Stimulated activated naive CD4-positive, alpha-beta T cell treated with Interleukin-2 at 50 U/mL for 16 hours (primary cell): ENCODE measurements at places on chromosomes 2 and 18.

- DNase-seq: no peak
Measured at GRCh38 chr2:200861617-200862155, 2.8 kb downstream of the CLK1 start.

DNA sequence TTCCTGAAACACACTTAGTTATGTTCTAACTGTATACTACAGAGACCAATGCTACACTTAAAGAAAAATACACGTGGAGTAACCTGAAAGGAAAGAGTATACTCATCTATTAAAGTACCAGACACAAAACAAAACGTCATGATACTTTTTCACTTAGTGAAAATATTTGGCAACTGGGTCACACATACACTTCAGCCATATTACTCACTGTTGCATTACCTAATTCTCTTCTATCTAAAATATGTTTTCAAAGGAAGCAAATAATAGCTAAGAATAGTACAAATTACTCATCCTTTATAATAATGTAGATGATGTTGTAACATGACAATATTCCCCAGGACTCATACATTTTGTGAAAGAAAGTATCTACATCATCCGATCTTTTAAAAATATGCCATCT is 76.5 kb upstream of the EPB41L3 start:
- DNase-seq: no peak

DNA sequence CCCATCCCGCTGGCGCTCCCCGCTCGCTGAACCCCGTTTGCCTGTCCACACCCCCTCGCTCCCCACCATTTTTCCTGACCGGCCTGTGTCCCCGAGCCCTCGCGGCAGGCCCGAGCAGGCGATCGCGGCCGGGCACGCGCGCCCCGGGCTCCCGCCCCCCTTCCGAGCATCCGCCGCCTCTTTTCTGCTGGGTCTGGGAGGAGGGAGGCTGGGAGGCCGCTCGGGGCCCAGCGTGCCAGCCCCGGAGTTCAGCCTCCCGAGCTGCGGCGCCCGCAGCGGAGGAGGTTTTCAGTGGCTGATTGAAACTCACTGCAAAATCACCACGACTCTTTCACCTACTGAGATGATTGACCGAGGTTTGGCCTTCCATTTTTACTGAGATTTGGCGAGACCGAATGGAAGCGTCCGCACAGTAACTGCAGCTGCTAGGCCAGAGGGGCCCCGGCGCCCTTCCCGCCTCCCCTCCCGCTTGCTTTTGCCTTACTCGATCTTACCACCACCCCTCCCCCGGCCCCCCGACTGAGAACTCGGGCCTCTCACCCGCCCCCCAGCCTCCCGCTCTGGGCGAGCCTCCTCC is 4.8 kb downstream of the SOX11 start:
- no peak for DNase-seq

- no peak for DNase-seq
Measured at GRCh38 chr2:41377837-41378236, 670.0 kb upstream of the PKDCC start.

GRCh38 chr2:215328066-215328465 is 16.2 kb downstream of the ATIC start:
- no peak for DNase-seq

DNA sequence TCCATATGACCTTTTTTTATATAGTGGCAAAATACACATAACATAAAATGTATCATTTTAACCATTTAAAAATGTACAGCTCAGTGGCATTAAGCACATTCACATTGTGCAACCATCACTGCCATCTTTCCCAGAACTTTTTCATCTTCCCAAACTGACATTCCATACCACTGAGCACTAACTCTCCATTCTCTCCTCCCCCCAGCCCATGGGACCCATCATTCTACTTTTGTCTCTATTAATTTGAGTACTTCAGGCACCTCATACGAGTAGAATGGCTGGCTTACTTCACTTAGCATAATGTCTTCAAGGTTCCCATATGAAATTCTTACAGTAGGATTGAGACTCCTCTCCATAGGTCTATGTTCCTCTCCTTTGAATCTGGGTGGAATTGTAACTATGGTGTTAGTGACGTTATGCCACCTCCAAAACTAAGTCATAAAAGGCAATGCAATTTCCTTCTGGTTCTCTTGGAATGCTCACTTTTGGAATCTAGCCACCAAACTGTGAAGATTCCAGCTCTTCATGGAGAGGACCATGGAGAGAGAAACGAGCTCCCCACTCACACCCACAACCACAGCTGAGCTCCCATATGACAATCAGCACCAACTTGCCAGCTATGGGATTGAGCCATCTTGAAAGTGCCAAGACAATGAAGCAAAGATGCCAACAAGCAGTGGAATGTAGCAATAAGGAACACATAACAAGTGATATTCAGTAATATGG is 9.8 kb upstream of the DNAJC27 start:
- DNase-seq: no peak

DNA sequence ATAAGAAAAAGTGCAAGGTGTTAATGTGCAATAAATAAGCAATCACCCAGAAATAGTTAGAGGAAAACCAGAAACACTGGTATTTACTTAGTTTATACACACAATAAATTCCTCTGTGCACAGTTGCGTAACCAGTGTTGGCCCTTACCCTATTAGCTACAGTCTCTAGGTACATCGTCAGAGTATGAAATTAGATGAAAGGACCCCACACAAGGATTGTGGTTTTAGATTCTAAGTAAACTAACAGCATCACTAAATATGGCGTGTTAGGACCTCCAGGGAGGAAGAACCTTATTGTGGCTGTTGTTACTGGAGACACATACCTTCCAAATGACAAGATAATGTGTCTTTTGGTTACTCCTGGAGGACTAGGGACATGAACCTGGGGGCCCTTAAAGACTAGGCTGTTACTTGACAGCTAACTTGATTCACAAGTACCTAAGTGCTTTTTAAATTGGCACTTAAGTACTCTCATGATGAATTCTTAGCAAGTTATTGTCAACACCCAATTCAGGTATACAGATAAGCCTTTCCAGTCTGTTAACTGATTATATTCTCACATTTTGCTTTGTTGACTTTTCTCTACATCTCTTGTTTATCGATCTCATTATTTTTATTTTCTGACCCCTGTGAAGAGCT is 115.3 kb downstream of the FEZ2 start:
- DNase-seq: no peak

DNA sequence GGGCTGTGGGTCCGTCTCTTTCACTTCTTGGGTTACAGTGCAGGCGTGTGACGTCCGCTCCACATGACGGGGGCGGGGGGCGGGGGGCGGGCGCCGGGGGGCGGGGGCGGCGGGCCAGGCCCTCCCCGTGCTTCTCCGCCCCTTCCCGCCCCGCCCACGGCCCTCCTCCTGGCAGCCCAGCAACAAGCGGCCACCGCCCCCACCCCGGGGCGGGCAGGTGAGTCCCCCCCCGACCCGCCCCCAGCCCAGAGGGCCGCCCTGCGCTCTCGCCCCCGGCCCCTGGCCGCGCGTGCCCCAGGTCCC is 3.6 kb downstream of the ZNF516 start:
- peak; percentile 57 for DNase-seq

GRCh38 chr18:46324087-46324955 is 220.1 kb downstream of the HAUS1 start:
- no peak for DNase-seq

DNA sequence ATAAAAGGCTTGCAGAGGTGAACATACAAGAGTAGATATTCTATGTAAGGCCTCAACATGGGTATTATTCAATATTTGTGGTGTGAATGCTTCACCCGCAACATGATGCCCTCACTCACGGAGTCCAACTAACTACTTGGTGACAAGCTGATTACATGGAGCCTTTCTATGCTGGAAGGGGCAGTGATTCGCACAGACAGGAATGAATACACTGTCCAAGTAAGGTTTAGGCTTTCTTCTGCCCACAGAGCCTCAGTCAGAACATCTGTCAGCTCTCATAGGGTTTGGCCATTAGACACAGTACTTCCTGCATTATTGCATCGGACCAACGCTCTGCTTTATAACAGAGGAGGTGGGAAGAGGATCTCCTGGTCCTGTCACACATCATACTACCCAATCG is 80.3 kb upstream of the SLC35G4 start:
- no peak for DNase-seq

GRCh38 chr2:142827170-142827569 is 50.3 kb upstream of the KYNU start:
- no peak for DNase-seq

DNA sequence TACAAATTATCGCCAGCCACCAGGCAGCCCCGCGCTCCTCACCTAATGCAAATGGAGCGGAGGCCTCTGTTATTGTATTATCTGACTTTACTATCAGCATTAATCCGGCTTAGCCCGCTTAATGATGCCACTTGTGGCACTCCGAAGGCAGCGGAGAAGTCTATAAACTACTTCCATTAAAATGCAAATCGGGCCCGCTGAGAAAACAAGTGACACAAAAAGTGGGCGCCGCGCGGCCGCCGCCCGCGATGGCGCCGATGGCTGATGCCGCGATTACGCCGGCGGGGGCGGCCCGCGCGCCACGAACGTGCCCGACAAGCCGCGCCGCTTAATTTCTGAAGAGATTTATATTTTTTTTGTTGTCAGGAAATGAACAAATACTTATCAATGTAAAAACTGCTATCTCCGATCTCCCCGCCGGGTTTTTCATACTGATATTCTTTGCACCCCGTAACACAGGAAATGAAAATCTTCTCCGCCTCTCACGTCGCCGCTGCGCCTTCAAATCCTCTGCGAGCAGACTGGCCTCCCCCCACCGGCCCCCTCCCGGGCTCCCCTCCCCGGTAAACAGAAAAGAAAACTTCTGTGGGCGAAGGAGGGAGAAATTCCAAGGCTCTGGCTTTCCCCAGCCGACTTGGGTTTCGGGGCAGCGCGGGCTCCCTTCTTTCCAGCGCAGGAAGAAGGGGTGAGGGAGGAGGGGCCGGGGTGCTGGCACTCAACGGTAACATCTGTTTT is 221.8 kb downstream of the INSIG2 start:
- DNase-seq: peak; percentile 58
